ENCODE measurements at places on chromosomes 1 and 21. TPM values are rescaled to one million over a fixed set of nuclear protein-coding genes. Genes with fewer than 3 reads are reported as not detected.

The SPATA21 gene
- 0.05 TPM for total RNA-seq

The NBPF14 gene
- 15.6 TPM for total RNA-seq

The KRTAP12-2 gene
- not detected for total RNA-seq

The SPRR4 gene
- not detected for total RNA-seq

The EIF2D gene
- 32.0 TPM for total RNA-seq

The FNDC10 gene
- total RNA-seq = 9.6 TPM

The TMCC2 gene
- total RNA-seq = 2.6 TPM

The TLCD4 gene
- 10.6 TPM for total RNA-seq

The MAGI3 gene
- 4.5 TPM for total RNA-seq

The CYP4Z1 gene
- not detected for total RNA-seq

The LPAR3 gene
- 0.62 TPM for total RNA-seq

The CR1L gene
- total RNA-seq = not detected

The S100B gene
- total RNA-seq = not detected

The AMPD1 gene
- total RNA-seq = not detected

The TMEM63A gene
- 5.8 TPM for total RNA-seq

The TCHH gene
- total RNA-seq = 0.25 TPM

The AIRE gene
- not detected for total RNA-seq

The DNAH14 gene
- 14.3 TPM for total RNA-seq

The OR2L5 gene
- not detected for total RNA-seq

The GNG12 gene
- total RNA-seq = 66.0 TPM

The ECE1 gene
- 53.4 TPM for total RNA-seq

The MATN1 gene
- 0.15 TPM for total RNA-seq

The OVAAL gene
- total RNA-seq = 0.12 TPM

The UQCRHL gene
- 6.5 TPM for total RNA-seq

The PLEKHA6 gene
- total RNA-seq = 27.2 TPM

All from A549 treated with CORT108297 at 1 μM for 4 hours (cell line).